AG09309 (cell line): ENCODE measurements at places on chromosomes 7 and 10.

GRCh38 chr10:36608251-36608650 lies 517.1 kb upstream of the ANKRD30A start:
- DNase-seq = no peak

DNA sequence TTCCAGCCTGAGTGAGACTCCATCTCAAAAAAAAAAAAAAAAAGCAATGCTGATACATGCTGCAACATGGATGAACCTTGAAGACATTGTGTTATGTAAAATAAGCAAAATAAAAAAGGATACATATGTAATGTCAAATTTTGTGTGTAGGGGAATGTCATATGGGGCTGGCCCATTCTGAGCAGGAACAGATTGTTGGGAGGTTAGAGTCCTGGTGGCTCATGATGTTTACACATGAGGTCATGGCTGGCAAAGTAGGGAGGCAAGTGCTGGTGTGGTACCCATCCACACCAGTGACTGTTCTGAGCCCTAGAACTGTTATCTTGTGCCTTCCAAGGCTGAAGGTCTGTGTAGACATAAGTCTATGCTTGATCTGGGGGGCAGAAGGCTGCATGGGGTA lies 37.6 kb downstream of the ZNF92 start:
- DNase-seq = no peak

DNA sequence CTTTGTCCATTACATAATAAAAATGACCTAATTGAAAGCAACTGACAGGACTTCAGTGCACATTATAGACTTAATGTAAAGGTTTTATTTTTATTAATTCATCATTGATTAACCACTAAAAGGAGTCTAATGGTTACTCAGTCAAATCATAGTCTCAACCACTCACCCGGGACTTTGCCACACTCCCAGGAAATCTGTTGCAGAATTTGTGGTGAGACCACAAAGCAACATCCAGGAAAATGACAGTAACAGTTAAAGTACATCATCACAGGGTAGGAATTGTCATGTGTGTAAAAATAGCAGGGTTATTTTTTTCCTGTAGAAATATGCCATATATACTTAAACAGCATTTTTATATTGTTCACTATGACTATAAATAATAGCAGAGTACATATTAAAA lies 6.3 kb upstream of the HGF start:
- no peak for DNase-seq

- DNase-seq = no peak
Measured at GRCh38 chr7:31110331-31111108, 58.4 kb downstream of the ADCYAP1R1 start.

GRCh38 chr10:79381804-79382221 lies 34.5 kb downstream of the PPIF start:
- DNase-seq = peak; percentile 58

GRCh38 chr10:92241158-92241500 lies 49.7 kb downstream of the CPEB3 start:
- no peak for DNase-seq

GRCh38 chr10:2401459-2401858 lies 664.1 kb upstream of the ADARB2 start:
- no peak for DNase-seq

DNA sequence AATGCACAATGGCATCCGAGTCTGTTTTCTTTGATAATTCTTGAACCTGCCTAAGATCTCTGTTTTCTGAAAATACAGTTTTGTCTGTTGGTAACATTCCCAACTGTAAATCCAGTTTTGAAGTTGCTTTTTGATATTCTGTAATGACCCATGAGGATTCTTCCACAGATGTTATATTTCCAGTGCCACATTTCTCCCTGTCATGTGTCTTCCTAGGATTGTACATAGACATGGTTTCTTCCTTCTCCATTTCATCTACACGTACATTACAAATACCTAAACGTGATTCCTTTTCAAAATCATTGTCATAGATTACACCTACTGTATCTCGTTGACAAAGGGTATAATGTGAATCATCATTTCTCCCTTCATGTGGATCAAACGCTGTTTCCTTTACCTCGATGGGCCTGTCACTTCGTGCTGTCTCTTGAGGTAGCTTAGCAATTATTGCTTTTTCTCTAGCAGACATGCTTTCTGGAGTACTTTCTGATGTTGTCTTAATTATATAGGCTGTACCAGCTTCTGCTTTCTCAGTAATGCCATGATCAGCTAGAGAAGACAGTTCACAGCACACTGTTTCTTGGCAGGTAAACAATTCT lies 40.3 kb downstream of the PPP1R3A start:
- no peak for DNase-seq

GRCh38 chr7:130254555-130254954 lies 12.1 kb upstream of the CPA2 start:
- DNase-seq = no peak

DNA sequence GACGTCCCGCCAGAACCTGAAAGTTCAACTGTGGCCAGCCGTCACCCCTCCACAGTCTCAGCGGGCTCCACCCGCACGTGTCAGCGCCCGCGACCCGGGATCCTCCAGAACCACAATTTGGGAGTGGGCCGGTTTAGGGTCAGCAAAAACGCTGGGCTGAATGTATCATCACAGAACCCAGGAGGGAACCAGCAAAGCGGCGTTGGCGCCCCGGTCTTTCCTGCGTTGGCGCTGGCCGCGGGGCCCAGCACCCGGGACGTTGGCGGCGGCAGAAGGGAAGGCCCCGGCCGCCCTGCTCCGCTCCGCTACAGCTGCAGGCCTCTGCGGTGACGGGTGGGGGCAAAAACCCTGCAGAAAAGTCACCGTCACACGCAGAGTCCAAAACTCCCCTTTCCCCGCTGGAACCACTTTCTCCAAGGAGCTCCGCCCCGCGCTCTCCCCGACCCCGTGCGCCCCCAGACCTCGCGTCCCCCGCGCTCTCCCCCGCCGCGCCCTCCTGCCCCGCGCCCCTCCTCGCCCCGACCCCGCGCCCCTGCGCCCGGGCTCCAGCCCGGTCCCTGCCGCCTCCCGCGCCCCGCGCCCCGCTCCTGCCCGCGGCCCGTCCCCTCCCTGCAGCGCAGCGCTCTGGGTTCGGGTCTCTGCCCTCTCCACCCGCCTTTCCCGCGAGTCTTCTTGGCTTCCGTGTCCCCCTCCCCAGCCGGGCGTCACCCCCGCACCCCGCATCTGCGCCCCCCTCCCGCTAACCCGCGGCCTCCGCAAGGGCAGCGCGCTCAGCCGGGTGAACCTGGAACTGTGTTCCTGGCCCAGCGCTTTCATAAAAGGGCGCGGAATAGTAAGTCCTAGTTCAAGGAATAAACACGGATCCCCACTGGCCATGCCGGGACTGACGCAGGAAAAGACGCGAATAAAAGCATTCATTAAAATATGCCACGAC lies 24.0 kb upstream of the RNF32 start:
- DNase-seq = no peak

DNA sequence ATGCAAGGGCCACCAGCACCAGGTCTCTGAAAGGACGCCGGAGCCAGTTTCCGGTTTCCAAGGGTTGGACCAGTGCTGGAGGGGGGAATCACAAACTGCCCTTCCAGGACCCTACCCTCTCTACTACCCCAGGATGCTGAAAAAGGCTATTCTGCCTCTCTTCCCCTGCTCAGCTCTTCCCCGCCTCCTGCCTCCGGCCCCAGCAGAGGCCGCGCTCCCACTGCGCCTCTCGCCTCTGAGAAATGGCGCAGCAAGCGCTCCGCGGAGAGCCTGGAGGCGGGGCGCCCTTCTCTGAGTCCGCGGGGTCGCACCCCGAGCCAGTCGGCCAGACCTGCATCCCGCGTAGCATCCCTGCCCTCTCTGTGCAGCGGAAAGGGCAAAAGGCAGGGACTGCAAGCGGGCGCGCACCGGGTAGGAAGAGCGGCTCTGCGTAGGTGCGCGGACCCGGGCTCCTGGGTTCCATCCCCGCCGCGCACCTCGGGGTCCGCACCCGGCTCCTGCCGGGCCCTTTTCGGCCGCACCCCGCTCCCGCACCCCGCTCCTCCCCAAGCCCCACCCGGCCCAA lies 476 bp upstream of the RET start:
- DNase-seq = no peak

DNA sequence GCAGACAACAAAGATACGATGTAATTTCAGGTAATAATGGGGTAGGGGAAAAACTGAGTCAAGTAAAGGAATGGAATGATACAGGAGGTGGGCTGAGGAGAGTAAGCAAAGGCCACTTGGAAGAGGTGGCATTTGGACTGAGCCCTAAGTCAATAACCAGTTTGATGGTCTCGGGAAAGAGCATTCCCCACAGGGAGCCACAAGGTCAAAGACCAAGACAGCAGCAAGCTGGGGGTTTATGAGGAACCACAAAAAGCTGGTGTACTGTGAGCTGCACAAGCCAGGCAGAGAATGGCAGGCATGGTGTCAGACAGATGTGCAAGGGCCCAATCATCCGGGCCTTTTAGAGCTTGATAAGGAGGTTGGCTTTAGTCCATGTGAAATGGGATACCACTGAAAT lies 98.7 kb downstream of the NOC3L start:
- DNase-seq = no peak

DNA sequence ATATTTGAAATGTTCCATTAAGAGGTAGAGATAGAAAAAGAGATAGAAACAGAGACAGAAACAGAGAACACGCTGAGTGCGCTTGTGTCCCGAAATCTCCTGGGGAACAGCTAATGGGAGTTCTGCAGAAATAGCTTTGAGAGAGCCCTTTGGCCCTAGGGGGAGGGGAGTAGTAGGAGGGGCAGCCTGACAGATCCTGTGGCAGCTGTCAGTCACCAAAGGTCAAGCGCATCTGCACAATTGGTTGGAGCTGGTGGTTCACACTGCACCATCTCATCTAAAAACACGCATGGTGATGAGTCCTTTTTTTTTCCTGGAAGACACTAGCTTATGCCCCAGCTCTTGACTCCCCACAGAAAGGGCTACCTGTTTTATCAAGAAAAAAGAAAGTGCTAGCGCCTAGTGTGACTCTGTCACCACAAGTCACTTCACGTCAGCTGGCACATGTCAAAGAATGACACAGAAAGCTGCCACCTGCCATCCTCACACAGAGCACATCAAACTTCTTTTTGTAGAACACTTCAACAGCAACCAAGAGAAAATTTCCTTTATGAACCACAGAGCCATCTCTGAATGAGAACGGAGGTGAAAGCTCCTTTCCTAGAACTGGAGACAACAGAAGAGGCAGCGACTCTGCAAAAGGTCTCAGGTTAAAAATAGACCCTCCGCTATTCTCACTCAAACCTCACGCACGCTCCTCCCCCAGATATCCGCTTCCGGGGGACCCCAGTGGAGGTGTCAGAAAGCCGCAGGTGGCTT lies 125.7 kb downstream of the GFRA1 start:
- DNase-seq = no peak

DNA sequence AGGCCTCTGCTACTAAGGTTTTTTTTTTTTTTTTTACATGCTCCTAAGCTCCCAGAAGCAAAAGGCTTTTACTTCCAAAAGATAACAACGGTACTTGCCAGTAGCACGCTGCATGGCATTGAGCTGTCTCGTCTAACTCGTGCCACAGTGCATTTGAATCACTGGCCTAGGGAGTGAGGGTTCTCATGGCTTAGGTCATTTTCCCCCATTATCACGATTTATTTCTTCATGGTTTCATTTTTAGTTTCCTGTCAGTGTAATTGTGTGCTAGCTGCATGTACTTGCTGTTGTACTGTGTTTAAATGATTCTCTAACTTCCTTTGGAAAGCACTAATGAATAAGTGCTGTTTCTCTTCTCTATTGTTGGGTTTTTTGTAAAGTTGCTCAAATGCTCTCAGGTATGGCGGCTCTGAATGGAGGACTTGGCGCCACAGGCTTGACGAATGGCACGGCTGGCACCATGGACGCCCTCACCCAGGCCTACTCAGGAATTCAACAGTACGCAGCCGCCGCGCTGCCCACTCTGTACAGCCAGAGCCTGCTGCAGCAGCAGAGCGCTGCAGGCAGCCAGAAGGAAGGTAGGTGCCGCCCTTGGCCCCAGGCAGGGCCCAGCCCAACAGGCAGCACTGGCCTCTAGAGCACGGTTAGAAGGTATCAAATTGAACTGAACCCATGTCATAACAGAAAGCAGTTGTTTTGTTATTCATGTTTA lies 290.5 kb downstream of the USP6NL start:
- DNase-seq = no peak

DNA sequence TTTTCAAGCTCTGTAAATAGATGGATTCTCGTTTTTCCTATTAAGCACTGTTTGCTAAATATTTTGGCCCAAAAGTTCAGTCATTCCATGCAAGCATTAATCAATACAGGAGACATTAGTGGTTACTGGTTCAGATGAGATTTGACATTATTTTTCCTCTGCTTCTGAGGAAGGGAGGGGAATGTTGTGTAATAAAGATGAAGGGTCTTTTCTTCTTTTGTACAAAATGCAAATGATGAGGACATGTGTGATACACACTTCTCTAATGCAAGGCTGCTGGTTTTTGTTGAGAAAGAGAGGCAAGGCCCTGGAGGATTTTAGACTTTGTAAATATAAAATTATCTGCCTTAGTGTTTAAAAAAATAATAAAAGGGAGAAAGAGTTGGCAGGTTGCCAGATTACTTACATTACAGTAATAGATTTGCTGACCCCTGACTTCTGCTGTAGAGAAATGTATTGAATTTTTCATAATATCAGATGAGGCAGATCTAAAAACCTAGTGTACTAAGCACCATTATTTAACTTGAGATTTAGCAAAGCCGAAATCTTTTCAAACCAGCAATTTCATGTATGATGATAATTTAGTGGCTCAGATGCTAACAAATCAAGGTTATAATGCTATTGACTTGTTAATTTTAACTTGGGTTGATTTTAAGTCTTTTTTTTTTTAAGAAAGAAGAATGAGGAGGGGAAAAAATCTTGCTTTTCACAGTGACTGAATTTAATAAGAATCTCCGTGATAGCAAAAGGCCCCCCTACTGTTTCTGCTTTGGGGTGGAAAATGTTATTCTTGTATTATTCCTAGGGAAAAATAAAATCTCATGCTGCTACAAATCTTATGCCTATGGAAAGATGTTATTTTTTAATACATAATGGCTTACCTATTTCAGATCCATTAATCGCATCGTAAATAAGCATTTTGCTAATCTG lies 180.1 kb downstream of the ARID5B start:
- no peak for DNase-seq

GRCh38 chr10:12225444-12225843 lies 29.5 kb downstream of the CDC123 start:
- DNase-seq = no peak

GRCh38 chr10:102455893-102456471 lies 4.6 kb upstream of the C10orf95 start:
- DNase-seq = peak; percentile 66

- DNase-seq = no peak
Measured at GRCh38 chr7:110591341-110591740, 499.6 kb upstream of the LRRN3 start.

- no peak for DNase-seq
Measured at GRCh38 chr10:74419491-74419951, 268.5 kb downstream of the ADK start.

- no peak for DNase-seq
Measured at GRCh38 chr7:158685693-158686092, 18.9 kb downstream of the NCAPG2 start.

DNA sequence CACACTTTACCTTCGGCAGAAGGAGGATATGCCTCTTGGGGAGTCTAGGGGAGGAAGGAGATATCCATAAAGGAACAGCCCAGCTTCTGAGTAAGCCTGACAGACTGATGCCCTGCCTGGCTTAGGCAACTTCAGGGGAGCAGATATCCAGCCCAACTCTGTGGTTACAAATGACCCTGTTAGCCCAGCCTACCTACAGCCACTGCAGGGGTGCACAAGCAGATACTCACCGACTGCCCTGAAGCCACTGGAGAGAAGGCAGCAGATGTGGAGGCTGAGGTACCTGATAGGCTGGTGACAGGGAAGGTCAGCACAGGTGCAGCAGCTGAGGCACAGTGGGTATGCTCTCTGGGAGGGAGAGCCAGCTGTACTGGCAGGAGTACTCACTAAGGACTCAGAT lies 770.2 kb downstream of the GRID1 start:
- no peak for DNase-seq
